ENCODE measurements at places on chromosomes 6 and 20.

GRCh38 chr6:29938746-29939508, 3.4 kb upstream of the HLA-A start:
- no peak for DNase-seq

DNA sequence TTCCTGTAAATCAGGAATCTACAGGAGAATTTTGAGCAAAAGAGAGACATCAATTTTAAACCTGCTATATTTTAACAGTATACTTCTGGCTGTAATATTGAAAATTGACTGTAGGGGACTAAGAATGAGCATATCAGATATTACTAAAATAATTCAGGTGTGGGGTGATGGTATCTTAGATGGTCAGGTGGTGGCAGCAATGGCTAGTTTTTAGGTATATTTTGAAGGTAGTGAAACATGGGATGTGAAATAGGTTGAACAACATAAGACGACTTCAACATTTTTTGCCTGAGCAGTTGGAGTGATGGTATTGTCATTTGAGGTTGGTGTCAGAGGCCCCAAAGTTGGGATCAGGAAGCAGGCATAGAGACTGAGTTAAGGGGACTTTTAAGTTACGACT, 32.1 kb downstream of the FAM83B start:
- no peak for DNase-seq

DNA sequence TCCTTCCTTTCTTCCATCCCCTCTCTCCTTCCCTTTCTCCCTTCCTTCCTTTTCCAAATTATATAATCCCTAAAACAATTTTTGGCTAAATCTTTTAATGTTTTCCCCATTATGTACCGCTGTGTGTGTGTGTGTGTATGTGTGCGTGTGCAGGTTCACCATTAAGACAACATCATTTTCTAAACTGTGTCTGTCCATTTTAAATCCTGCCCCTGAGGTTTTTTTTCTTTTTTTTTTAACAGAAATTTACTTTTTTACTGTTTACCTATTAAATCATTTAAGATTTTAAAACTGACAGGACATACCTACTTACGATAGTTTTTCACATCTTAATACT, 366.3 kb upstream of the EPHA7 start:
- DNase-seq = no peak

DNA sequence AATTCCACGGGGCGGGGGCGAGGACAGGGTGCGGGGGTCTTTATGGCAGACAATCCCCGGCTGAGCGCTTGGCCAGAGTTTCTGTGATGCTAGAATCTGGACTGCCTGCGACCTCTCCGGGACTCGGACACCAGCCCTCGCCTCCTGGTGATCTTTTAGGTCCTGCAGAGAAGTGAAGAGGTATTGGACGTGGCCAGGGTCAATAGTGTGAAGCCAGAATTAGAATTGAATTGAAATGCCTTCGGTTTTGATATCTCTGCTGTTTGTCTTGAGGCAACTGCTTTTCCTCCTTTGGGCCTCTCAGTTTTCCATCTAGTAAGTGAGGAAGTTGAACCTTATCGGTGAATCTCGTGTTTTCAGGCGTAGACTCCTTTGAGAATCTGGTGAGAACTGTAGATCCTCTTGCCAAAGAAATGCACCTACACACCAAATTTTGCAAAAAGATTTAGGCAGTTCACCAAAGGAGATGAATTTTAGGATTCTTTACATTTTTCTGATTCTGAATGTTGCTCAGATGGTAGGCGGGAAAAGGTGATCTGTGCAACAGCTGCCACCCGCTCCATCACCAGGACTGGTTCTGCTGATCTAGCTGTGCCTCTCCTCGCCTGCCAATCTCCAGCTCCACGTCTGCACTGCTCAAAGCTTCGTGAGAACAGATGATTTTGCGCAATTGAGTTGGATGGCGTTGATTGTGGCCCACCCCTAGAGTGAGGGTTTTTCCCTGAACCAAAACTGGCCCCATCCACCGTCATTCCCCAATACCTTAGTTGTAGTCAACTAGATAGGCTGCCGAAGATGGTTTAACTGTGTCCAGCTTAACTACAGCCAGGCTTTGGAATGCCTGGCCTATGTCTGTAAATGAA, 837 bp upstream of the OSER1 start:
- DNase-seq = no peak

GRCh38 chr6:124961777-124962638, at the start of gene RNF217:
TSS of gene RNF217 (plus strand) at chr6:124962437. CDS start at chr6:124962545, 108 bp downstream.
- peak; percentile 28 for DNase-seq

DNA sequence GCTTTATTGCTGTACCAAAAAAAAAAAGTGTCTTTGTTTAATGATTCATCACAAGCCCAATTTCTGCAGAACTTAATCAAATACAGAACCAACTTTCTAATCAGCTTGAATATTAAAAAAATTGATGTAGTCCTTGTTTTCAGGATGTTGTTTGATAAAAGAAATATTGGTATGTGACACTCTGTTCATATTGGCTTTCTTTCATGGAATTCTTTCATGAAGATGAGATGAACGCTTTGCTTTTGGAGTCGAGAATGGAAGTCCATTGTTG, 184.3 kb downstream of the ZNF217 start:
- DNase-seq = no peak

DNA sequence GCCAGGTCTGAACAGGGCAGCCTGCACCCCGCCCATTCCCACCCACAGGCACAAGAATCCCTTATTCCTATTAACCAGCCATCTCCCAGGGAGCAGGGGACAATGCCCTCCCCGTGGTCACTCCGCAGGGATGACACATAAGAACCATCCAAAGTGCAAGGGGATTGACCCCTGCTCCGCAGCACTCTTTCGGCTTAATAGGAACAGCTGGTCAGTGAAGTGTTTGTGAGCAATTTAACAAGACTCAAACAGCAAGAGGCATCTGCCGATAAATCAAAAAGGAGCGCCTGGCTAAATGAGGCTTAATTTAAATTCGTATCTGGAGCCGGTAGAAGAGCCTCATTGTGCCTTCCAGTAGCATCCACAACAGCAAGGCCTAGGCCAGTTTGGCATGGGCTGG, 389.4 kb downstream of the RNGTT start:
- DNase-seq = no peak

DNA sequence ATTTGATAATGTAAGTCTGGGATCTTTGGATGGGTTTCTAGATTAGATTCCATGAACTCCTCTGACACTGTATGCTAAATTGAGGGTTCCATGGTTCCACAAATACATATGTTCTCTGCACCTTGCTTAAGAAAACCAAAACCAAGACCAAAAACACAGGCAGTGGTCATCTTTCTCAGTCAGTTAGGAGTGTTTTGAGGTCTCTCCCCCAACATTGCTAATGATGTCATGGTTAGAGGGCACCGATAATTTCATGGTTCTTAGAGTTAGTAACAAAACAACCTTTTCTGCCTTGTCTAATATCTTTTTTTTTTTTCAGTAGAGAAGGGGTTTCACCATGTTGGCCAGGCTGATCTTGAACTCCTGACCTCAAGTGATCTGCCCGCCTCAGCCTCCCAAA, 44.5 kb downstream of the ARID1B start:
- no peak for DNase-seq

DNA sequence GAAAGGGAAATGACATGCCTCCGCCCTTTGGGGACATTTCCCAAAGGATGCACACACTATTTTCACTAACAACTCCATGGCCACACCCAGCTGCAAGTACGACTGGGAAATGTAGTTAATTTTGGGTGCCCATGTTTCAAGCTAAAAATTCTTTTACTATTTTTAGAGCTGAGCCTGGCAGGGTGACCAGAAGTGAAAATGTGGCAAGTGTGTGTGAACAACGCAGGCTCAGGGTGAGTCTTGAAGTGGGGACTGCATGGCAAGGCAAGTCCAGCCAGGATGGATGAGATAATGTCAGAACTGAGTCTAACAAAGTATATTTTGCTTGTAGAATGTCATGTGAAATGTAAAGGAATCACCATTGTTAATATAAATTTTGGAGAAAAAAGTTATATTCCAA, 17.0 kb upstream of the CD109 start:
- no peak for DNase-seq

DNA sequence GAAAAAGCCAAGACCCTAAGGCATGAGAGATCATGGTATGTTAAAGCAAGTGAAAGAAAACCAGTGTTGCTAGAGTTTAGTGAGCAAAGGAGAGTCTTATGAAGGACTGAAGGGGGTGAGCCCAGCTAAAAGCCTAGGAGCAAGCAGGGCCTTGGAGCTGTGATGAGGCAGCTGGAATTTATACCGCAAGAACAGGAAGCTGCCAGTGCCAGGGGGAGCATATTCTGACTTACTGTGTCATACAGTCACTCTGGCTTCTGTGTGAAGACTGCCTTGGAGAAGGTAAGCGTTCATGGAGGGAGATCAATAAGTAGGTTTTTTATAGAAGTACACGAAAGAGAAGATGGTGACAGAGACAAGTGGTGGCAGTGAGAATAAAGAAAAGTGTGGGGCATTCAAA, 308.9 kb upstream of the THEMIS start:
- peak; percentile 6 for DNase-seq

DNA sequence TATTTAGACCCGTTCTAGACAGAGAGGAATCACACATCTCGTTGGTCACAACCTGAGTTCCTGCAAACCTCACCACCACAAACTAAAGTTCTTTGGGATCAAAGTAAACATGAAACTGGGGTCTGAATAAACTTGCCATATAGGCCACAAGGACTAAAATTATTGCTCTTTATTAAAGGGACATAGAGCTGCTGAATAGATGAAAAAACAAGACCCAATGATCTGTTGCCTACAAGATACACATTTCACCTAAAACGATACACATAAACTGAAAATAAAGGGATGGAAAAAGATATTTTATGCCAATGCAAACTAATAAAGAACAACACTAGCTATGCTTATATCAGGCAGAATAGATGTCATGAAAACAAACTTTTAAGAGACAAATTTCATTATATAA, 623.0 kb downstream of the TBC1D32 start:
- no peak for DNase-seq

GRCh38 chr6:111478749-111479148, 4.3 kb downstream of the REV3L start:
- DNase-seq = no peak

DNA sequence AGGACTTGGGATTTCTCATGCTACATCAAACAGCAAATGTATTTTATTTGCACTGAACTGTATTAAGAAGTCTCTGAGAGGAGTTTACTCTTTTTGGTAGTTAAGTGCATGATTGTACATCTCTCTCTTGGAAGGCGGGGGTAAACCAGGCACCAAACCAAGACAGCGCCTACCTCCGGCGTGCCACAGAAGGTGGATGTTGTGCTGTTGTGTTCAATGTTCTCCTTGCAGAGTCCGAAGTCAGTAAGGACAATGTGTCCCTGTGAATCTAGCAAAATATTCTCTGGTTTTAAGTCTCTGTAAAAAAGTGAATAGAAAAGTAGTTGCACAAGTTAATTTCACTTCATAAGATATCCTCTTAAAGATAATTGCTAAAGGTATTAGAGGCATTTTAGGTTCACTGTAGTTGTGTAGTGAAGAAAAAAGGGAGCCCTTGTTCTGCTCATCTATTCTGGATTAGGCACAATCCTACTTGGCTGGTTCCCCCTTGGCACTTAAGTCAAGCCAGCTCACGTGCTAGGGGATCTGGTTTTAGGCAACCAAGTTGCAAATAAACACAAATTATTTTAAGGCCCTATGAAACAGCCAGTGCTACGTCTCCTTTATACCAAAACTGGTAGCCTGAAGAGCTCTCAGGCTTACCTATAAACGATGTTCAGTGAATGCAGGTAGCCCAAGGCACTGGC, 119.7 kb upstream of the SLC2A12 start:
- no peak for DNase-seq

- DNase-seq = no peak
Observed at GRCh38 chr6:121437851-121438651, 2.6 kb downstream of the GJA1 start.

DNA sequence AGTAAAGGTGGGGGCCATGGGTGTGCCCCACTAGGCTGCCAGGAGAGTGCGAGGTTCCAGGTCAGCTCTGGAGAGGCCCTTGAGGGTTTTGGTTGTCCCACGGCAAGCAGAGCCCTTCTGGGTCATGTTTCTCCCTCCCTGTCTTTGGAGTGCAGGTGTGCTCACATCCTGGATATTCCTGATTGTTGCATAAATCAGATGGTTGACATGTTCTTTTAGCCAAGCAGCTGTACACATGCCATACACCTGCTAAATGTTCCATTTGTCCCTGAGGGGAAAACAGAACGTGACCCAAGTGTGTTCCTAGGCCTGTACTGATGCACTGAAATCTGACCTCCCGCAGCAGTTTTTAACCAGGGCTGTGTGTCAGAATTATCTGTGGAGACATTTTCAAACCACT, 77.5 kb upstream of the BEND3 start:
- no peak for DNase-seq

- no peak for DNase-seq
Observed at GRCh38 chr6:149164199-149164750, 153.2 kb upstream of the TAB2 start.

- DNase-seq = peak; percentile 15
Observed at GRCh38 chr6:81751388-81752083, 945 bp downstream of the TENT5A start.

GRCh38 chr6:133017581-133017980, 203.2 kb downstream of the RPS12 start:
- no peak for DNase-seq

GRCh38 chr6:2108700-2109306, 136.6 kb downstream of the GMDS start:
- DNase-seq = no peak

- no peak for DNase-seq
Observed at GRCh38 chr6:164753517-164753916, 555.9 kb downstream of the C6orf118 start.

Measured in H54 (cell line).